Activated CD4-positive, alpha-beta T cell treated with anti-CD3 and anti-CD28 coated beads, Interleukin-10, Interleukin-2, amounts not matched to agents 100 ng/mL and 50 ng/mL, durations not matched to agents 16 hours and 8 hours (primary cell): ENCODE measurements at places on chromosomes 16 and 17.

- DNase-seq = no peak
These were observed 44.2 kb upstream of the CLEC18A start for GRCh38 chr16:69906838-69907401.

- no peak for DNase-seq
These were observed 21.8 kb downstream of the PEMT start for GRCh38 chr17:17569691-17570090.

- DNase-seq = peak; percentile 89
These were observed at the start of gene SLC7A6 for GRCh38 chr16:68264128-68265077. SLC7A6 (plus strand) TSS chr16:68264526; CDS start chr16:68274727, 10,201 bp downstream.

GRCh38 chr17:81955756-81956544 lies 5.0 kb downstream of the NOTUM start:
- no peak for DNase-seq

- DNase-seq = no peak
These were observed 36.3 kb downstream of the MYO15A start for GRCh38 chr17:18144855-18145254.

DNA sequence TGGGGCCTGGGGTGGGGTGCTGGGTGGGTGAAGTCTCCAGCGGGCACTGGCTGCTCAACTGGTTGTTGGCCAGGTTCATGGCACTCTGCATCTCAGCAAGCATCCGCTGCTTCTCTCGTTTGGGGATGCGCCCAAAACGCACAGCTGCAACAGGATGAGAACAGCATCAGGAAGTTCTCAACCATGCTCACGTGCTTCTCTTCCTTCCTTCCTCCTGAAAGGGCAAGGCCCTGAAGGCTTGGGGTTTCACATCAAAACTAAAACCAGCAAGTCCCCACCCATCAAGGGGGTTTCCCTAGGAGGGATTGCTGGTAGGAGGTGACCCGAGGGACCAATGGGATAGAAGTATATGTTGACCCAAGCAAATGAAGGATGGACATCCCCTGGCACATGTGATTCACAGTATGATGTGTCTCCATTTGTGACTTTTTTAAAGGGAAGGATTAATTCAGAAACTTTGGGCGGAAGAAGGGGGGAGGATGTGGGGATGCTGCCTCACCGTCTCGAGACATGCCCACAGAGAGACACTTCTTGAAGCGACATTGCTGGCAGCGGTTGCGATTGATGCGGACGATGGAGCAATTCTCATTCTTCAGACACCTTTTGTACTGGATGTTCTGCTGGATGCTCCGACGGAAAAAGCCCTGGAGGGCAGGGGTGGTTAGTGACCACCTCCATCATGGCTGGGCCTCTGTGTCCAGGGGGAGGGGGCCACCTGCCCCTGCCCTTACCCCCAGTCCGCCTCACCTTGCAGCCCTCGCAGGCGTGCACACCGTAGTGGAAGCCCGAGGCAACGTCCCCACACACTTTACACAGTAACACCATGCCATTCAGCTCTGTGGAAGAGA lies 4.2 kb downstream of the NR1D1 start:
- DNase-seq = peak; percentile 99
